ENCODE measurements at places on chromosomes 7 and 10.
A peak's percentile ranks its signal among the peaks of the same experiment; 100 is the strongest.

DNA sequence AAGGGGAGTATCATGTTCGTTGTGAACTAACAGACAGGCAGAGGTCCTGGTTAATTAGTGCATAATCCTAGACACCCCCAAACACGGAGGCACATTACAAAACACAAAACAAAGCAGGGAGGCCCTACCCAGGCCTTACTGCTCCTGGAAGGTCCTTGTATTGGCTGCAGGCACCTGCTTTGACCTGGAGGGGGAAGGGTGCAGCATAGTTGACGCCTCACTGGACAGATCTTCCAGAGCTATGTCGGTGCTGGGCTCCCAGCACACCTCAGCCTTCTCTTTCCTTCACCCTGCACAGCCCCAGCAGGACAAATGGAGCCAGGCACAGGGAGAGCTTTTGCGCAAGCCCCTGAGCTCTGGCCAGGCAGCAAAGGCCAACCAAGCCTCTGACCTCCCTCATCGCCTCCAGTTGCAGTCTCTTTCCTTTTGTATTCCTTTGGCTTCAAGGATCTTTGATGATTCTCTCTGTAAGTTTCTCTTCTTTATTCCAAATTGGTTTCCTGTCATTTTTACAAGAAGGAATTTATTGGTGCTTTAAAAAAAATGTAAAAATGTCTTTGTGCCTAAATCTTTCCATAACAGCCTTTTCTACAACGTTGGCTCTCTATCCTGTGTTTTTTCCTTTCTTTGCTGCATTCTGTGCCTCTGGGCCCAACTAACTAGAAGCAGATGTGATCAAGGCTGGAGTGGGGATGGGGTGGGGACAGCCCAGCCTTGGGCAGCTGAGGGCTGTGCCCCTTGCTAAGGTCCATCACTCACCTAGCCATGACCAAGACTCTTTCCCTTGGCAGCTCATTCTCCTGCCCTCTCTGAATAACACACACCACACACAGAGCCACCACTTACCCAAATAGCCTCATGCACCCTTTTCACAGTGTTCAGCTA is 317.1 kb upstream of the NPVF start:
- no peak for DNase-seq

DNA sequence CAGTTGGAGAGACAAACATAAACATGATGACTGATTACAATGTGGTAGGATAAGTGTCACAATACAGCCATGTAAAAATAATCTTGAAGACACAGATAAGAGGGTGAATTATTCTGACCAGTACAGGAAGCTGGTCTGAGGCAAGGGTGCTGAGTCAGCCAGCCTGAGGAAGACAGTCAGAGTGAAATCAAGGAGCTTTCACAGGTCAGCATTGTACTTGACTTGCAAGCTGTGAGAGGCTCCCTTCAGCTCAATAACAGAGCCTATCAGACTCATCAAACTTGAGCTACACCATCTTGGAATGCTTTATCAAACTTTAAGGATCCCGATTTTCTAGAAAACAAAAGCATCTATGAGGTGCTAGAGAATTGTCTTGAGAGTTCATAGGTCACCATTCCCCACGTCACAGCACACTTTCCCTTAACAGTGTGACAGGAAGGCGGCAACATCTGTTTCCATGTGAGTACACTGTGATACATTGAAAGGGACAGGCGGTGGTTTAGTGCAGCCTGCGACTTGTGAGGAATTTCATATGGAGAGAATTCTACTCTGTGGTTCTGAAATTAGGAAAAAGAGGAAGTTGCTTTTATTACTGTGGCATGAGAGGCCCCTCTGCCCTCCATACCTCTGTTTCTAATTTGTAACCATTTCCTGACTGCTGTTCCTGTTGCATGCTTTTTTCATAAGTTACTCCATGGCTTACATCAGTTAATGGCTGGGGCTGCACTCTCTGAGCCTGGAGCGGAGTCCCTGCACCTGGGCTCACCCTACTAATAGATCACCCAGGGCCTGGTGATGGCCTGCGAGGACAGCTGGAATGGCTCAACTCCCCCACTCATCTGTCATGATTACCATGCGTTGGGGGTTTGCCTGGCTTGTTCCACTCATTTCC is 417.1 kb downstream of the SUGCT start:
- DNase-seq, result peak; percentile 73

DNA sequence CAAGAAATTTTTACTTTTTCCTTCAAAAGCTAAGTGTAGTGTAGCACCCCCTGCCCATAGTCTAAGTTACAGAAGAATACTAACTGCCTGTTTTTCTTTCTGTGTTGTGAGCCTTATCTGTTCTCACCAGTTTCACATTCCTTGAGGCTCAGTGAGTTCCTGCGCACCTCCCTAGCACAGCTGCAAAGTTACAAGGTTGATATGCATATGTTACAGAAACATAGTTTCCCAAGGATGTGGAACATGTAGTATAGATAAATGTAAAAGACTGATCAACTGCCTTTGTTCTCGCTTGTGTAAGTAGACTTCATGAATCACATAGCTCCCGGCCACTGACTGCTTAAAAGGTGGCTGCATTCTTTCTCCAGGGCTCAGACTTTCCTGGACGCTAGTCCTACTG is 6.7 kb upstream of the ZNF33B start:
- DNase-seq, result no peak

DNA sequence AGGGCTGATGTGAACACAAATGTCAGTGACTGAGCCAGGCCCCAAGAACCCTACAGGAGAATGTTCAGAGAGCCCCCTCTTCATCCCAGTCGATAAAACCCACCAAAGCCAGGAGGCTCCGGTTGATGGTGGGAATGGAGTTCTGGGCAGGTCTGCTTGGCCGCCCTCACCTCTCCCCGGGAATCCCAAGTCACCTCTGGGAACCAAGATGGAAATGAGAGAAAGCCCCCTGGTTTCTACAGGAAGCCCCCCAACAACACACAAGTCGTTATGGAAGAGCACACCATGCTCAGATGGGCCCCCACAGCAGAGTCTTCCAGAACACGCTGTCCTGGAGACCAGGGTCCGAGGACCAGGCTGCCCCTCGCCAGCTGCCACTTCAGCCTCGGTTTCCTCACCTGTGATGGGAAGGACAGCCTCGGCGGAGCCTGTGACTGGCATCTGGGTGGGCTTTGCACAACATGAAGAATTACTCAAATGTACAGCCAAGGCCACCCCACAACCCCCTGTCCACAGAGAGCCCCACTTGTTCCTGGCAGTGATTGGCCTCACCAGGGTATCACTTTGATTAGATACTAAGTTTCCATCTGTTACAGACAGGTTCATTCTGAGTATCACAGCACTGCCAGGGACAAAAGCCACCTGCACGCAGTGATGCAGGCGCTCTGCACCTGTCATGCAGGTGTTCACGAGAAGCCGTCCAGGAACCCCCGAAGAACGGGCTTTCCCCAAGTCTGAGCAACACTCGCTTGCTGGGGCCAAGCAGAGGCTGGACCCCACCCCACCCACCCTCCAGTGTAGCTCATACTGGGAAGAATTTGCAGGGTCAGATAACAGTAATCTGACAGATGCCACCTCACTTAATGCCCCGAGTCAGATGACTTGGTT is 57.6 kb downstream of the MKI67 start:
- DNase-seq, result no peak

- no peak for DNase-seq
Observed at GRCh38 chr7:5012985-5013384, 32.7 kb upstream of the RBAK start.

DNA sequence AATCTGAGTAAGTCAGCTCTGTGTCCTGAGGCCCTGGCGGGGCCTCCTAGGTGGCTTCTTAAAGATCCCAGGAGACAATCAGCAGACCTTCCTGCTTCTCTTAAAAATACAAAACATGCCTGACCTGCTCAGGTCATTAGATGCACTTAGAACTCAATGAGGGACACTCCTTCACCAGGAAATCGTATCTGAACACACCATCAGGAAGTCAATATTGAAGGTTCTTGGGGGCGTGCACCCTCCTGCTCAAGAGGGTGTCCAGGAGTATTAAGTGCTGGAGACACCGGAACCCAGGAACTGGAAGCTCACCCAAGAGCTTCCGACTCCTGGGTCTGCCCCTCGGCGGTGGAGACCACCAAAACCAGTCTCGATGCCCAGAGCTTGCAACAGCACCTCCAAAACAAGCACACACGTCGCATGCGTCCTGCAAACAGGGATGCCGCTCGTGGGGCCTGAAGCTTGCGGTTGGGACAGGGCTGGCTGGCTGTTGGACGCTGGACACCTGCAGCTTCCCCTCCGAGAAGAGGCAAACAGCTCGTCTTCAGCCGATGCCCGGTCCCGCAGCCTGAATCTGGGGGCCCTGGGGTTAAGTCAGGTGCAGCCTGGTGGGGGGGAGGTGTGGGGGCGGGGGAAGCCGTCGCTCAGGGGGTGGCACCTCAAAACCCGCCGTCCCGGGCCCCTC is 803 bp downstream of the RAPGEF5 start:
- no peak for DNase-seq

DNA sequence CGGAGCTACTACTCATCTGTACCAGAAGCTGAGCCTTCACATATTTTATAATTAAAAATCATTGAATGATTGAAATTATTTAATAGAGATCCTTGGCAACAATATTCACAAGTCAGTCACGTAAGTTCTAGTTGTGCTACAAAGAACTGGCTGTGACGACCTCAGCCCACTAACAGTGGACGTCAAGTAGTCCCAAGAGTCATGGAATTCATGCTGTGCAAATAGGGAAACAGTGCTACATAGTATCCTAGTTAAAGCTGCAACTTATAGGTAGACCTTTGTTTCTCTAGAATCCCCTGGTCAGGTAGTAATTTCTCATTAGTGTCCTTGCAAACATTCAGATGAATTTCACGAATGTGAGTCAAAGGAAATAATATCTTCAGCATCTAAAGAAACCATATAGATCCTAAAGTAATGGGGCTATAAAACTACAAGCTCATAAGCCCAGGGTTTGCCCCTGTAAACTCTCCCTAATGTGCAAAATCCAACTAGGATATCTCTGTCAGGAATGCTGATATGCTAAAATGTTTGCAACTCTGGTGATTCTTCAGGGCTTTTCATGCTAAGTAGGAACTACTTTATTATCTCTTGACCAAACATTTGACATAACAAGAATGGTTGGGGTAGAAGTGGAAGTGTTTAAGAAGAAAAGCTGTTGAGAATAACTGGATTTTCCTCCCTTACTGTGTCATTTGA is 31.2 kb downstream of the CFAP69 start:
- DNase-seq, result no peak

DNA sequence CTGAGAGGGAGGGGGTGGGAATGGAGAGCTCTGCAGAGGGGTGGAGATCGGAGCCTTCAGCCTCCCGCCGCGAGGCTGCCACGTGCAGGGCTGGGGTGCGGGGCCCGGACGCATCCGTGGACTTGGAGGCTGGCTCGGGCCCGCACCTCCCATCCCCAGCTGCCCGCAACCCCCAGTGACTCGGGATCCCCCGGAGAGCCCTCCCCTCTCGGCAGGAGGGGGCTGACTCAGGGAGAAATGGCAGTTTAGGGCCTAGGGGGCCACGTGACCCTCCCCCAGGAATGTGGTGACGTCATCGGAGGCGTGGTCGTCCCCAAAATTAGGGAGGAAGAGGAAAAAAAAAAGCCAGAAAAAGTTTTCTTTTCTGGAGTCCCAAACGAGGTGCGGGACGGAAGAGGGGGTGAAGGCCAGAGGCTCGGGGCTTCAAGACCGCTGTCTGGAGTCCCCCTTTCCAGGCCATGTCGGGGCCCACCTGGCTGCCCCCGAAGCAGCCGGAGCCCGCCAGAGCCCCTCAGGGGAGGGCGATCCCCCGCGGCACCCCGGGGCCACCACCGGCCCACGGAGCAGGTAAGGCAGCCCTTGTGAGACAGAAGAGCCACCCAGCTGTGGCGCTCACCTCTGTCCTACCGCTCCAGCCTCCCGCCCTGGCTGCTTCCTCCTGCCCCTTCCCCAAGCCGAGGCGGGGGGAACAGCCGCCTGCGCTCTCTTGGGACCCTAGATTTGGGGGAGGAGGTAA is at the start of gene TRIP6:
Gene TRIP6 (plus strand): TSS at position 348 of the 736 bp plus-strand sequence. CDS start 111 bp downstream, at position 459.
- DNase-seq, result peak; percentile 96

Data from EL (cell line).